ENCODE measurements at places on chromosomes 3 and 15.

- H3K36me3 ChIP-seq, result no peaks in the 10 kb centered on the region
- no peaks in the 10 kb centered on the region for H3K27me3 ChIP-seq
- no peak for DNase-seq
Measured at GRCh38 chr15:68608844-68609232, 30.0 kb downstream of the CORO2B start.

- no peak overlapping the region for H3K4me3 ChIP-seq
- no peaks in the 10 kb centered on the region for H3K4me1 ChIP-seq
- no peak for DNase-seq
- no peaks in the 10 kb centered on the region for H3K27me3 ChIP-seq
- H3K36me3 ChIP-seq, result no peaks in the 10 kb centered on the region
Measured at GRCh38 chr3:162892921-162893793, 1396.5 kb downstream of the OTOL1 start.

GRCh38 chr3:132180337-132180791, 136.8 kb upstream of the ACP3 start:
- H3K27me3 ChIP-seq, result no peaks in the 10 kb centered on the region
- H3K27ac ChIP-seq, result no peak overlapping the region
- H3K36me3 ChIP-seq, result no peaks in the 10 kb centered on the region
- H3K4me3 ChIP-seq, result no peak overlapping the region
- H3K4me1 ChIP-seq, result no peaks in the 10 kb centered on the region

GRCh38 chr3:135895106-135895733, 70.3 kb upstream of the PPP2R3A start:
- H3K27ac ChIP-seq, result no peak overlapping the region
- H3K27me3 ChIP-seq, result no peaks in the 10 kb centered on the region
- no peaks in the 10 kb centered on the region for H3K36me3 ChIP-seq
- no peak overlapping the region for H3K4me3 ChIP-seq
- H3K4me1 ChIP-seq, result no peaks in the 10 kb centered on the region
- peak; percentile 77 for DNase-seq

- H3K4me1 ChIP-seq, result no peaks in the 10 kb centered on the region
- H3K27me3 ChIP-seq, result no peaks in the 10 kb centered on the region
- H3K36me3 ChIP-seq, result no peaks in the 10 kb centered on the region
- H3K4me3 ChIP-seq, result no peak overlapping the region
- no peak for DNase-seq
Measured at GRCh38 chr3:49916686-49917085, 12.9 kb downstream of the MON1A start.

DNA sequence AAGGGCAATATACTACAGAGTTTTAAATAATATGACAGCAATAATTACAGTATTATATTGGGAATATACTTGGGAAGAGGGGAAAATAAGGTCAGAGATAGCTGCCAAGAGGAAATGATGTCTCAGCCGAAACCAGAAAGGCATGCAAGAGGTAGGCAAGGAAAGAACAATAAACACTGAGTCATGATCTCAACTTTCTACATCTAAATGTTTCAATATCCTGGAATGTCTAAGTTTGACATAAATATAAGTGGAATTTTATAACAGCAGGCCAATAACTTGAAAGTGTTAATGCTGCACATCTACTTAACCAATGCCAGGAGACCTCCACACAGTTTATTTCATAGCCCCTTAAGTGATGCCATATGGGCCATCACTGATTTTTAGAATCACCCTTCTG, 99.8 kb upstream of the CPNE4 start:
- no peaks in the 10 kb centered on the region for H3K4me1 ChIP-seq
- no peaks in the 10 kb centered on the region for H3K27me3 ChIP-seq
- H3K27ac ChIP-seq, result no peak overlapping the region

GRCh38 chr3:113263020-113263419, 51.7 kb downstream of the BOC start:
- peak overlapping the region; percentile 86 for H3K27ac ChIP-seq
- H3K4me1 ChIP-seq, result peaks cover 81% of the 10 kb centered on the region
- no peaks in the 10 kb centered on the region for H3K36me3 ChIP-seq

- no peaks in the 10 kb centered on the region for H3K36me3 ChIP-seq
- no peaks in the 10 kb centered on the region for H3K4me1 ChIP-seq
- H3K27me3 ChIP-seq, result no peaks in the 10 kb centered on the region
- H3K4me3 ChIP-seq, result no peak overlapping the region
- no peak overlapping the region for H3K27ac ChIP-seq
Measured at GRCh38 chr15:59834528-59834927, 145.4 kb upstream of the BNIP2 start.

- H3K4me3 ChIP-seq, result no peak overlapping the region
- no peaks in the 10 kb centered on the region for H3K36me3 ChIP-seq
- no peaks in the 10 kb centered on the region for H3K27me3 ChIP-seq
- no peak for DNase-seq
- peaks cover 6% of the 10 kb centered on the region for H3K4me1 ChIP-seq
- no peak overlapping the region for H3K27ac ChIP-seq
Measured at GRCh38 chr3:144028798-144029411, 57.3 kb downstream of the DIPK2A start.

- H3K4me3 ChIP-seq, result no peak overlapping the region
- H3K36me3 ChIP-seq, result no peaks in the 10 kb centered on the region
- no peaks in the 10 kb centered on the region for H3K27me3 ChIP-seq
- H3K4me1 ChIP-seq, result peaks cover 3% of the 10 kb centered on the region
Measured at GRCh38 chr3:182802413-182803390, 9.4 kb downstream of the ATP11B start.

DNA sequence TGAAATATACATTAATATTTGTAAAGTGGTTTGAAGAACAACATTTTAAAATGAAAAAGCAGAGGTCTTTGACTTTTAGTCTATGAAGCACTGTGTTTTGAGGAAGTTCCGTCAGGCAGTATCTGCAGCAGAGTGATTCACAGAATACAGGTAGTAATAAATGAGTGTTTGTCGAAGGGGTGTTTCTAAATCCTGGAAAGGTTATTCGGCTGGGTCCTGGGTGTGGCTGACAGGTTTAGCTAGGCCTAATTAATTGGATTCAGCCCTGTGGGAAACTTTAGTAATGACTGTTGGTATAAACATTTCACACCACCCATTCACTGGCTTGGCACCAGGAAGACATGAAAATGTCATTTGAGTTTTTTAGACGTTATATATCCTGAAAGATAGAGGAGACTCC, 51.3 kb downstream of the TIPARP start:
- no peak overlapping the region for H3K4me3 ChIP-seq
- H3K27ac ChIP-seq, result no peak overlapping the region
- no peaks in the 10 kb centered on the region for H3K4me1 ChIP-seq
- no peak for DNase-seq

DNA sequence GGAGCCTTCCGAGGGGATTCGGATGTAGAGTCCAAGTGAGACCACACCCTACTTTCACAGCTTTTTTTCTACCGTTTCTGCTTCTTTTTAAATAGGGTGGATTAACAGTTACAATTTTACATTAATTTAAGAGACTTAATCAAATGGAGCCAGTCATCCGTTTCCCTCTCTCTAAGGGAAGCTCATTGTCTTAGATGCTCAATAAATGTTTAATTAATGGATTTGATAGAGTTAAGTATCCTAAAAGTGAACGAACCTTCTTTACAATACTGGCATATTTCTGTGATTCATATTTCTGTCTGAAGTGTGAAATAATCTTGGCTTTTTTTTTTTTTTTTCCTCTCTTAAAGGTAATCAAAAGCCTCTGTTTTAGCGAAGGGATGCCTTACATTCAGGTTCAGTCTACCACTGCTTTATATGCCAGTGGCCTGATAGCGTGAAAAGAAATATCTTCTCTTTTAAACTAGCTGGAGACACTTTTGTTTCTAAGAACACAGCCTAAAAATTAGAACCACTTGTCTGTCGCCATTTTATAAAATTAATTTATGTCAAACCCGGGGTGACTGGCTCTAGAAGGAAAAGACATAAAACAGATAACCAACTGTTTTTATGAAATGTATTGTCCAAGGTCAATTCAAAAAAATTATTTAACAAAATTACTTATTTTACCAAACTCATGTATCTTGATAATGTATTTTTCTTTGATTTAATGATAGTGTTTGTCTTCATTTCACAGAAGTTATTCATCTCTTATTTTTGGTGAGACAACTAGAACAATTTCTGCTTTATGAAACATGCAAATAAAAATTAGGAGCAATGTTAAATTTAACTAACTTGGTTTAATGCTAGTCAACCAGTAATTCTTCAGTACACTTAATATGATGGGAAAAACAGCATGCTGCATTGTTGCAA, 2.5 kb upstream of the CTNNB1 start:
- no peak overlapping the region for H3K4me3 ChIP-seq
- no peak overlapping the region for H3K27ac ChIP-seq
- no peak for DNase-seq
- peaks cover 8% of the 10 kb centered on the region for H3K4me1 ChIP-seq
- no peaks in the 10 kb centered on the region for H3K36me3 ChIP-seq

DNA sequence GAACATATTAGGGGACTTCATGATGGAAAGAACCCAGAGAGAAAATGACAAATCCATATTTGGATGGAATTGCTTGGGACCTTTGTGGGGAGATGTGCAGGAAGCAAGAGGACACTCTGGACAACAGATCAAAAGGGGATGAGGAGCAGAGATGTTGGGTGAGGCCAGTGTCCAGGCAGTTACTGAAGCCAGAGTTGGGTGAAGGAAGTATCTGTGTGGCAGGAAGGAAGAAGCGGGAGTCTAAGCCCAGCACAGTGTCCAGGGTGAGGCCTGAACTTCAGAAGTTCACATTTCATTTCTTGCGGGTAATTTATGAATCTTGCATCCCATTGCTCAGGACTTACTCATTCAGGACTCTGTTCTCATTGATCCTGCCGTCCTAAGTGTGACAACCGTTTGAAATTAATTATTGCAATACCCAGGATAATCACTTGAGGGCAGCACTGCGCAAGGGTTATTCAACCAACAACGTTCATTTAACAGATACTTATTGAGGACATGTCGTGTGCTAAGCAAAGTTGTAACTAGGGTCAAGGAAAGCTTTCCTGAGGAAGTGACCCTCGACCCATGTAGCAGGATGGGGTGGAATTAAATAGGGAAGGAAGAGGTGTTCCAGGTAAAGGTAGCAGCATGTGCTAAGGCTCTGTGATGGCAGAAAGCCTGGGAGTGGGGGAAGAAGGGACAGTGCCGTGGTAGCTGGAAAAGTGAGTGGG, 61.3 kb upstream of the CMTM8 start:
- H3K27ac ChIP-seq, result no peak overlapping the region
- no peak overlapping the region for H3K4me3 ChIP-seq
- no peaks in the 10 kb centered on the region for H3K36me3 ChIP-seq
- no peaks in the 10 kb centered on the region for H3K27me3 ChIP-seq
- DNase-seq, result no peak

- no peak overlapping the region for H3K4me3 ChIP-seq
- no peaks in the 10 kb centered on the region for H3K4me1 ChIP-seq
- no peaks in the 10 kb centered on the region for H3K27me3 ChIP-seq
- no peak for DNase-seq
Measured at GRCh38 chr15:45799508-45799907, 164.7 kb downstream of the SQOR start.

GRCh38 chr3:156721687-156722618, 47.6 kb downstream of the TIPARP start:
- H3K36me3 ChIP-seq, result no peaks in the 10 kb centered on the region
- no peak overlapping the region for H3K27ac ChIP-seq
- H3K4me1 ChIP-seq, result no peaks in the 10 kb centered on the region
- no peak overlapping the region for H3K4me3 ChIP-seq
- no peaks in the 10 kb centered on the region for H3K27me3 ChIP-seq
- no peak for DNase-seq

- DNase-seq, result no peak
- peaks cover 4% of the 10 kb centered on the region for H3K4me1 ChIP-seq
- no peaks in the 10 kb centered on the region for H3K36me3 ChIP-seq
- no peak overlapping the region for H3K4me3 ChIP-seq
Measured at GRCh38 chr3:141269961-141270360, 38.3 kb downstream of the PXYLP1 start.

GRCh38 chr3:50557106-50557505, 10.4 kb downstream of the C3orf18 start:
- no peaks in the 10 kb centered on the region for H3K4me1 ChIP-seq
- H3K27ac ChIP-seq, result no peak overlapping the region
- H3K36me3 ChIP-seq, result no peaks in the 10 kb centered on the region

DNA sequence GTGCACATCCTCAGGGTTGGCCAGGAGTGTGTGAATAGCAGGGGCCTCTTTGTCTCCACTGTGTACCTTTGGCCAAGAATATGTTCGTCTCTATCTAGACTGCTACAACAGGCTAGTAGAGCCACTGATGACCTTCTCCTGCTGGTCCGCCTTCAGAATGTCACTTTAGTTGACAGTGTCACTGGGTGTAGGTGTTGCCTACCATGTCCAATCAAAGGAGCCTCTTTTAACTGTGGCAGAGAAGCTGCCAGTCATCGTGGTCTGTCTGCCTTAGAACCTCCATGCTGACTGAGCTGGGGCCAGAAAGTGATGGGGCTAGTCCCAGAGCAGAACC, 40.1 kb downstream of the OXSR1 start:
- no peak overlapping the region for H3K27ac ChIP-seq
- no peak overlapping the region for H3K4me3 ChIP-seq
- H3K36me3 ChIP-seq, result no peaks in the 10 kb centered on the region
- no peaks in the 10 kb centered on the region for H3K4me1 ChIP-seq
- DNase-seq, result no peak

GRCh38 chr3:175940881-175941280, 1081.7 kb downstream of the NAALADL2 start:
- no peaks in the 10 kb centered on the region for H3K36me3 ChIP-seq
- no peaks in the 10 kb centered on the region for H3K27me3 ChIP-seq
- H3K27ac ChIP-seq, result no peak overlapping the region
- no peak for DNase-seq
- H3K4me3 ChIP-seq, result no peak overlapping the region

GRCh38 chr15:92155934-92156333, 237.7 kb upstream of the ST8SIA2 start:
- no peak for DNase-seq
- H3K4me1 ChIP-seq, result no peaks in the 10 kb centered on the region
- no peaks in the 10 kb centered on the region for H3K27me3 ChIP-seq
- H3K36me3 ChIP-seq, result no peaks in the 10 kb centered on the region
- H3K27ac ChIP-seq, result no peak overlapping the region
- H3K4me3 ChIP-seq, result no peak overlapping the region

DNA sequence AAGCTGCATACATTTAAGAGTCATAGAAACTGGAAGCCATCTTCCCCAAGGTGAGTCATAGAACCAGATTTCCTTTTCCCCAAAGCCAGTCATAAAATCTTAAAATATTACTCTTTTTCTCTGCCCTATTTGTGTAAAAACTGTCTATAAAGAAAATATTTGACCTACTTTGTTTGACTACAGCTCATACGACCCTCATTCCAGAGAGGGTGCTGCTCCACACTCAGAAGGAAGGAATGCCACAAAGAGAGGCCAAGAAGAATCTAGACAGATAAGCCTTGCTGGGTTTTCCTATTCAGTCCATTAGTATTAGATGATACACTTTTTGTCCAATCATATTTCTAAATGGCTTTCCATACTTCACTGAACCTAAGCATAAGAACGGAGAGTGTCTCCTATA, 671.6 kb upstream of the SGO1 start:
- H3K36me3 ChIP-seq, result no peaks in the 10 kb centered on the region
- no peak for DNase-seq
- no peaks in the 10 kb centered on the region for H3K27me3 ChIP-seq
- no peak overlapping the region for H3K27ac ChIP-seq
- H3K4me3 ChIP-seq, result no peak overlapping the region
- no peaks in the 10 kb centered on the region for H3K4me1 ChIP-seq

- no peaks in the 10 kb centered on the region for H3K4me1 ChIP-seq
- no peaks in the 10 kb centered on the region for H3K27me3 ChIP-seq
- H3K27ac ChIP-seq, result no peak overlapping the region
- no peak for DNase-seq
Measured at GRCh38 chr3:179613807-179614206, 9.2 kb downstream of the NDUFB5 start.

GRCh38 chr3:176994891-176995781, 202.1 kb downstream of the TBL1XR1 start:
- no peak overlapping the region for H3K27ac ChIP-seq
- no peaks in the 10 kb centered on the region for H3K36me3 ChIP-seq
- H3K27me3 ChIP-seq, result no peaks in the 10 kb centered on the region
- no peak overlapping the region for H3K4me3 ChIP-seq
- no peak for DNase-seq
